Calu3 (cell line): ENCODE measurements at places on chromosomes 2 and 18.
A peak's percentile ranks its signal among the peaks of the same experiment; 100 is the strongest.

- no peak for DNase-seq
Measured at GRCh38 chr2:20577495-20578235, 73.2 kb downstream of the HS1BP3 start.

DNA sequence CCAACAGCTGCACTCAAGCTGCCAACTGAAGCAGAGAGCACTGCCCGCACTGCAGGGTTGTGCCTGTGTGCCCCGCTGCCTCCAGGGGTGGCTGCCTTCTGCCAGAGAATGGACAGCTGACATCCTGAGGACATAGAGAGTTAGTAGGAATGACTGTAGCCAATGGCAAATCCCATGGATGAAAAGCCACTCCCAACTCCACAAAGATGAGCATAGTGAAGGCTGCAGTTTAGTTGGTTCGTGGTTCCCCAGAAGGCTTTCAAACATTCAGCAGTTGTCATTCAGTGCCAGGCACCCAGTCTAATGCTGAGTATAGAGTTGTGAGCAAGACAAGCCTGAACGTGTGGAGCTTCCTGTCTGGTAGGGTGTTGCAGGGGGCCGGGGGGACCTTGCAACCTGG lies 30.3 kb downstream of the GYPC start:
- DNase-seq = no peak

GRCh38 chr2:133842446-133842845 lies 274.2 kb upstream of the NCKAP5 start:
- DNase-seq = no peak

DNA sequence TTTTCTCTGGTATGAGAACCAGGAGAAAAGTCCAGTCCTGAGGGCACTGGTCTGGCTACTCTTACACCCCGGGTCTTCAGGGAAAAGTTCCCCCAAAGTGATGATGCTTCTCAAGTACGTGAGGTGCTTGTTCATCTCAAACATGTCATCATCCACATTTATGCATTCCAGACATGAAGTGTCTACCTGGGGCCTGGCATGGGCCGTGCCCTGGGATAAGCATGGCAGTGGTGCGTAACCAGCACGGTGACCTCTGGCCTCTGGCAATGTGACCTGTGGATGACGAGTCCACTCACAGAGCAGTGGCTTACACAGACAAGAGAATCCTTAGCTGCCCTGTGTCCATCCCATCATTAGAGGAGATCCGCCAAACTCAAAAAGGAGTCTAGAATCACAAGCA lies 74.8 kb upstream of the LGALSL start:
- no peak for DNase-seq

GRCh38 chr2:150963336-150963735 lies 298.3 kb downstream of the RBM43 start:
- no peak for DNase-seq

DNA sequence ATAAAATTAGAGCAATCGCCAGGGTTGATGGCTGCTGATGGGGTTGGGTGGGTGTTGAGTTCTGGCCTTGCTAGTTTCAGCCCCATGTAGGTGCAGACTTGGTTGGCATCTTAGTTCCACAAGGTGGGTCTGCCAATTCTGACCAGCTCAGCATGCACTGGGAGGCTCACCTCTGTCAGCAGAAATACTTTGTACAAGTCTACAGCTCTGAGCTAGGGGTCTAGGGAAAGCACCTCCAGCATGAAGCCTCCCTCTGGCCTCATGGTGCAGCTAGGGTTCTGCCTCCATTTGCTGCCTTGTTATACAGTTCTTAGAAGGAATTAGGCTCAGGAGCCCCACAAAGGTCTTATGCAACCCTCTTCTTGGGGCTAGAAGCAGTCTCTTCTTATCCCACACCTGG lies 278.9 kb upstream of the HDAC4 start:
- DNase-seq = no peak

GRCh38 chr2:138640921-138641676 lies 139.1 kb downstream of the NXPH2 start:
- no peak for DNase-seq

DNA sequence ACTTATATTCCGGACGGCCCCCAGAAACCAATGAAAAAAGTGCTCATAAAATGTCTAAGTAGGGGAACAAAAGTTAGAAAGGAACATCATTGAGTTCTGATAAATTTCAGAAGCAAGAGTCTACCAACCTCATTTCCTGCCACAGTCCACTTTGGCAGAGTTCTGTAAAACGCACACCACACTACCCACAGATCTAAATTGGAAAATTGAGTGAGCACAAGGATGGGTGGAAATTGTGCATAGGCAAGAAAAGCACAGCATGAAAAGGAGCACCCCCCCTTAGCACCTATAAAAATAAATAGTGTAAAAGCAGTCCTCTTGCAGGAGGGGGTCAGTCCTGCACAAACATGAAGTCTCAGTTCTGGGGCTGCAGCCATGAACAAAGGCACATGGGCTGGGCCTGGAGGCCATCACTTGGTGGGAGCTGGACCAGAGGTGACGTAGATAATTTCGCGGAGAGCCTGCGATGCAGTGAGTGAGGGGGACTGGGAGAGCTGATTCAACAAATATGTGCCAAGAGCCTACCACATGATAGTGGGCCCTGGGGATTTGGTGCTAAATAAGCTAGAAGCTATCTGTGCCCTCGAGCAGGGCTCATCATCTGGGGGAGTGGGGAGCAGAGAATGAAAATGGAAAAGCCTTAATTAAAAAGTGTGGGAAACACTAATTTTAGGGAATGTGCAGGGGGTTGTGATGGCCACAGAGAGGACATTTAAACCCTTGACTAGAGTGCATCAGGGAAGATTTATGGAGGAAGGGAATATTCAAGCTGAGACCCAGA lies 48.9 kb upstream of the SPP2 start:
- no peak for DNase-seq

- DNase-seq = no peak
Measured at GRCh38 chr2:86492048-86492453, 50.9 kb downstream of the KDM3A start.

DNA sequence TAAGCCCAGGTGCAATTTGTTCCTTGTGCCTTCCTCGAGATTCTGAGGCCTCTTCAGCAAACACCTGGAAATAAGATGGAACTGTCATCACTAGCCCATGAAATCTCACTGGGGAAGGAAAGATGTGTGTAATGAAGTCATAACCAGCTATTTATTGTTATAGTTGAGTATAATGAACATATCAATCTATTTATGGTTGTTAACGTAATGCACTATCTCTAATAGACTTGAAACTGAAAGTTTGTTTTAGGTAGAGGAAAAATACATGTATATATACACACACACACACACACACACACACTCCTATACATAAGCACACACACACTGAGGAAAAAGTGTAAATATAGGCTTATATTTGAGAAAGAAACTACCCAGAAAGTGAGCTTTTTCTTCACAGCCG lies 62.8 kb downstream of the UGGT1 start:
- DNase-seq = no peak

DNA sequence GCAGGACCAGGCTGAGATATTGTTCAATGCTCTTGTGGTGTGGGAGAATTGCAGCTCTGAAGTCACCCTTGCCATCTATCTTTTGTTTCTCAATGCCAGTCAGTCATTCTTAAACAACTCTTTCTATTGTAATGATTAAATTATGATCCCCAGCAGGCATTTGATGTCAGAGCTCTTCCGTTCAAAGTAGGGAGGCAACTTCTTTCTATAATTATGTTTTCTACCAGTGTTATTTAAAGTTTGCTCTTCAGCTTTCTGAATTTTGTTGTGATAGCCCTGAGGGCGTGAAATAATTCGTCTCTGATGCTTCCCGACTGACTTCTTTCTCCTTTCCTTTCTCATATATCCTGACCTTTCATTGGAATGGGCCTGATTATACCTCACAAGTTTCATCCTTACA lies 161.4 kb upstream of the KLHL14 start:
- DNase-seq = no peak

GRCh38 chr2:233094614-233095013 lies 34.5 kb downstream of the INPP5D start:
- no peak for DNase-seq

DNA sequence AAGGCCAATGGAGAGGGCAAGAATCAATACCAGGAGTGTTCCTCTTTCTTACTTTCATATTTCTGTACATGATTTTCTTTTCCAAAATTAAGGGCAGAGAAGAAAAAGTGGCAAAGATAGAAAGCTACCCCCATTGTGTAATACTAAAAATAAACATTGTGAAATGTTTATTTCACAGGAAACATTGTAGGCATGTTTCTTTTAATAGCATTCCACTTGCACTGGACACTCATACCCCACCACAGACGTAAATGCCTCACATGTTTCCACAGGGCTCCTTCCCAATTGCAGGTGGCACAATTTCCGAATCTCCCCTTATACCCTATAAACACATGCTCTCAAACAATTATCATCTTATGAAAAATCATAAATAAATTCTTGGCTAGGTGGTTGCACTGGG lies 645.1 kb upstream of the SETBP1 start:
- DNase-seq = no peak

- peak; percentile 86 for DNase-seq
Measured at GRCh38 chr2:142868229-142868762, 9.2 kb upstream of the KYNU start.

DNA sequence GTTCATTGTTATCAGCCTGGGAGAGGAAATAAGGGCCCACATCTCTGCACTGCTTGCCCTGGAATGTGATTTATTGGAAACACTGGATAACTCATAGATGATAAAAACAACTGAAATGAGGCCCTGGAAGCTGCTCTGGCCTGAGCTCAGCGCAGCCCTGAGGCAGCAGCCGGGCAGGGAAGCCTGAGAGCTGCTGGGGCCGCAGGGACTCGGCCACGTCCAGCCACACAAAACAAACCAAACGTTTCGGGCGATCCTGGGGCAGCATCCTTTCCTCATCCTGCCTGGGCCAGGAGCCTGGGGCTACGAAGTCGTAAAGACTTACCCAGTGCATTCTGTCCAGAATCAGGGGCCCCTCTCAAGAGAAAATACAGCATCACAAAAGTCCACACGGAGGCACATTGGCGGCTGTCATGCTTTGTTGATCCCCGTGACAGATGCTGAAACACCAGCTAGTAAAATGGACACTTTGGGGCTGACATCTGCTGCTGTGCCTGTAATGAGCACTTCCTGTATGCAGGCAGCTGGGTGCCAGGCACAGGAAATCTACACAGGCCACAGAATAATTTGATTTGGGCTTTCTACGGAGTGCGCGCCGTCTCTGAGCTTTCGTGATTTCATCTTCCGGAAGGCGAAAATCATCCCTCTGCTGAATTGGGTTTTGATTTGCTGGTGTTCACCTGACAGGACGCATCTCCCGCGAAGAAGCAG lies 250.6 kb downstream of the EIPR1 start:
- DNase-seq = no peak

GRCh38 chr18:22871809-22872525 lies 61.2 kb upstream of the RBBP8 start:
- peak; percentile 13 for DNase-seq

GRCh38 chr2:72154386-72154975 lies 6.8 kb upstream of the CYP26B1 start:
- no peak for DNase-seq

GRCh38 chr2:42987112-42987922 lies 194.9 kb upstream of the HAAO start:
- peak; percentile 70 for DNase-seq

- DNase-seq = no peak
Measured at GRCh38 chr2:126656431-126657147, 631 bp downstream of the GYPC start.

GRCh38 chr2:237824085-237824484 lies 25.5 kb downstream of the RBM44 start:
- no peak for DNase-seq

DNA sequence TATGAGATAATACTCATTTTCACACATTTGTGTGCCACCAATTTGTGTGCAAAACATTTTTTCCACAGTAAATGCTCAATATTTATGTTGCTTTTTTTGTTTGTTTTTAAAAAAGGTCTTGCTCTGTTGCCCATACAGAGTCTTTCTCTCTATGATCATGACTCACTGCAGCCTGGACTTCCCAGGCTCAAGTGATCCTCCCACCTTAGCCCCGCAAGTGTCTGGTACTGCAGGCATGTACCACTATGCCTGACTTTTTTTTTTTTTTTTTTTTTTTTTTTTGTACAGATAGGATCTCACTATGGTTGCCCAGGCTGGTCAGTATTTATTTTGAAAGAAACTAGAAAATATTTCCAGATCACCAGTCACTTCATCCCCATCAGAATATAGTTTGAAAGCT lies 297.8 kb upstream of the GYPC start:
- no peak for DNase-seq

- DNase-seq = no peak
Measured at GRCh38 chr2:204061241-204061640, 124.7 kb downstream of the ICOS start.
